GM03348 (cell line): ENCODE measurements at places on chromosomes 1 and 21.

DNA sequence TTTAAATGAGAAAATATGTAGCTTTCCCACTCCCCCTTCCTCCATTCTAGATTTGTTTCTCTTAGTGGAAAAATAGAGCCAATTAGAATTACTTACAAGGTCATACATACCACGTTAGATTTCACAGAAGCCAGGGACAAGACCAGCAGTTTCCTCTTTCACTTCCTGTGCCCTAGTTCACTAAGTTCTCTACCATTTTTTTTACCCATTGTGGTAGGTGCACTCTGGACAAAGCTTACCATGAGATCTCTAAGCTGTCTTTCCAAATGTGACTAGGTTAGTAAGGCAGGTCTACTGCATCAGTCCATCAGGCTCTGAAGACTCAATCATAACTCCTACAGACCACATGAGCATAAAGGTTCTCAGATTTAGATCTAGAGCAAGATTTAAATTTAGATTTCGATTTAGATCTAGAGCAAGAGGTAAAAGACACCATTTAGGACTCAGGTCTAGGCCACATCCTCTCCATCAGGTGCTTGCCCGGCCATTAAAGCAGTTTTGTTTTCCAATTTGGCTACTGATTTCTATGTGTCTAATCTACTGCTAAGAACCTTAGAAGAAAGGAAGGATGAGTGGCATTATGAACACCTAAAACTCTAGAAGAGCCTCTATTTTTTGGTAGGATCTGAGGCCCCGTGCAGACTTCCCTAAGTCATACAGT lies 235.3 kb downstream of the FAF1 start:
- no peak for DNase-seq

DNA sequence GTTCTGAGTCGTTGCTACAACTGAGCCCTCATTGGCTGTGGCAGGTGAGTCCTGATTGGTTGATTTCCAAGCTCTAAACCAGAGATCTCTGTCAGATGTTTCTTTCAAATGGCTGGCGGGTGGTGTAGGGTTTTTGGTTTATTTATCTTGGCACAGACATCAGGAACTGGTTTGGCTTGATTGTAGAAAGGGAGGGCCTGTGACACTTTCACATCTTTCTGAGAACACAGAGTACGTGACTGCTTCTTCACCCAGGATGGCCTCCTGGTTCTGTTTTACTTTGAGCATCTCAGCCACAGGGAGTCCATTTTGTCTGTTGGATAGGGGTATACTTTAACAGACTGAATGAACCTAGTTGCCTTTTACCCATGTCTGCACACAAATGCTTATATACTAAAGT lies 89.4 kb upstream of the GPR52 start:
- no peak for DNase-seq

GRCh38 chr1:38117444-38117887 lies 70.9 kb upstream of the POU3F1 start:
- no peak for DNase-seq

DNA sequence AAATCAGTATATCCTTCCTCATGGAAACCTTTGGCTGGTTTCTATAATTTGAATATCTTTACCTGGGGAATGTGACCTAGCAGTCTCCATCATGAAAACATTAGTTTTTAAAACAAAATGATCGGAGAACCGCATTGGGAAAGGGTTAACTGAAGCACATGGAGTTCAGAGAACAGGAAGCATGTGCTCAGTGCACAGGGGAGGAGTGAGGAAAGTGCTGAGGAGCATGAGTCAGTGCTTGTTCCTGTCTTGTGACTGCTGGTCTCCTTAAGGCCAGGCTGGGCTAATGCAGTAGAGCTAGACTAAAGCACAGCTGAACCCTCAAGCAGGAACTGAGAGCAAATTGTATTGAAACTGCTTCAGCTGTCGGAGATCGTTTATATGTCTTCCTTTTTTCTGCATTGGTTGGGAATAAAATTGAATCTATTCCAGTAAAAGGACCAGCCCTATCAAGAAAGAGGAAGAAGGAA lies 5.8 kb downstream of the IFI16 start:
- DNase-seq = peak; percentile 83

DNA sequence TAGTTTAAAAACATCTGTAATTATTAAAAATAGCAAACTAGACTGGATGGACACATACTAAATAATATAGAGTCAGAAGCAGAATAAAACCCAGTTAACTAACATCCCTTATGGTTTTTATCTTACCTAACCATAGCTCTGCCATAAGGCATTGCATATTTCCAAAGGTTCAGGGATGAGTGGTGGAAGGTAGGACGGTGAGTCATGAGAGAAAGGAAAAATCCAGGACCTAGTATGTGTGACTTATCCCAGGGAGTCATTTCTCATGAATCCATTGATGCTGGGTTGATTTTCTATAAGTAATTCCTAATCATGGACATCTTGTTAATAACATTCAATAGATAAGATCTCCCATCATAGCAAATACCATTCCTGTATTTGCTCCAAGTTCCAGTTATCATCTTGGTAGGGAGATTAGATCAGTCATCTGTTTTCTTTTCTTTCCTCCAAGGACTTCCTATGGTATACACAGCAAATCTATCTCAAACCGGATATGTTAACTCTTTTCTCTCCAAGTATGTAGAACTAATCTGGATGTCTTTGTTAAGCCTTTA lies 490.7 kb upstream of the B3GALT2 start:
- no peak for DNase-seq

DNA sequence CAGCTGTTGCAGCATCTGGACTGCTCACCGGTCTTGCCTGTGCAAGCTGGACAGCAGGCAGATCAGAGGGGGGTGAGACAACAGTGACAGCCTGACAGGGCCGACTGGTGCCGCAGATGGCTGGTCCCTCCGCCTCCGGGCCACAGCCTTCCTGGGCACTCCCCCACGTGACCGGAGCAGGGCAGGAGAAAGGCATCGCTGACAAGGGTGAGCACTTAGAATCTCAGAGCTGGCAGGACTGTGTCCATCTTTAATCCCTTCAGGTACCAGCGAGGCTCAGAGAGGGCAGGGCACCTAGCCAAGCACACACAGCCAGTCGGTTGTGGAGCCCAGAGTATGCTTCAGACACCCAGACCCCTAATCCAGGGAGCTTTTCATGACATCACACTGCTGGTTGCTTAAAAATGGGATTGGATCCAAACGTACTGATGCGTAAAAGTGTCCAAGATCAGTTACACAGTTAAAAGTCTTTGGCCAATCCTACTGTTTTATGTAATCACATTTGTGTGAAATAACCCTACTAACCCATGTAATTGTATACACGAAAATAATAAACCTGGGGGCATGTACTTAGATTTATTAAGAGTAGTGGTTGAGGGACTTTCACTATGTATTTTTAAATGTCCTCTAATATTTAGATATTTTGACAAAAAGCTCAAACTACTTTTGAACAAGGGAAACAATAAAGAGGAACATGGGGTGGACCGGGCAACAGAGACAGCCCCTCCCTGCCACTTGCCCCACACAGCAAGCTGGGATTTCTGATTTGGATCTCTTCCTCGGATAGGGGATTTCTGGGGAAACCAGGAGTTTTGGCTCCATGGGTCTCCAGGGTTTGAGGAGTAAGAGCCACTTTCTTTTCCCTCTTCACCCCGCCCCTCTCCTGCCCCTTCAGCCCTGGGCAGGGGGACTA lies 758 bp upstream of the CNTN2 start:
- DNase-seq = no peak

GRCh38 chr1:183279835-183280234 lies 93.8 kb downstream of the LAMC2 start:
- DNase-seq = peak; percentile 55

DNA sequence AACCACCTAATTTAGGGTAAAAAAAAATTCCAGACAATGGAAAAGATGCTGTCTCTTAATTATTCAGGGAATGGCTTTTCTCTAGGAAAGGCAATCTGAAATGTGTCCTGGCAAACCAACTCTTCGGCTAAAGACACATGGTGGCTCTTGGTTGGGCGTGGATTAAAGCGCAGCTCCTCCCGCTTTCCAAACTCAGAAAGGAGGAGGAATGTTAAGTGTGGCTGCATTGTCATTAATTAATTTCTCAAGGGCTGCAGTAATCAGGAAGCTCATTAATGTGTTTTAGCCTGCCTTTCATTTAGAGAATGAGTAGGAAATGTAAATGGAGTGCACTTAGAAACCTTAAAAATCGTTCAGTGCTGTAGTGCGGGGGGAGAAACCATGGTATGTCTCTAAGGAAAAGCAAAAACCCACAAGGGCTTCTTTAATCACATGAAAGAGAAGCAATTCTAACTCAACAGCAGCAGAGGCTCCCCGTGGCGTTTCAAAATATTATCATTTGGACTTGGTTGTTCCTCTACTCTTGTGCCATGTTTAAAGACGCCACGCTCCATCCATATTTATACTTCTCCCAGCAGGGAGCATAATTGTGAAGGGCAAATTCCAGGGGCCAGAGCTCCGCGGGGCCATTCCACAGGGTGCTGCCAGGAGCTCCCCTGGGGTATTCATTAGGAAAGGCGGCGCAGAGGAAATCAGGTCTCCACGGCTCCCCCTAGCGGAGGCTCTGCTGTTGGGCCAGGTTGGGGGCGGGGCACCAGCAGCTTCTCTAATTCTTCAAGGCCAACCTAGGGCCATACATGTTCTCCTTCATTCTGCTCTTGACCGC lies 91.9 kb upstream of the SSX2IP start:
- peak; percentile 74 for DNase-seq

DNA sequence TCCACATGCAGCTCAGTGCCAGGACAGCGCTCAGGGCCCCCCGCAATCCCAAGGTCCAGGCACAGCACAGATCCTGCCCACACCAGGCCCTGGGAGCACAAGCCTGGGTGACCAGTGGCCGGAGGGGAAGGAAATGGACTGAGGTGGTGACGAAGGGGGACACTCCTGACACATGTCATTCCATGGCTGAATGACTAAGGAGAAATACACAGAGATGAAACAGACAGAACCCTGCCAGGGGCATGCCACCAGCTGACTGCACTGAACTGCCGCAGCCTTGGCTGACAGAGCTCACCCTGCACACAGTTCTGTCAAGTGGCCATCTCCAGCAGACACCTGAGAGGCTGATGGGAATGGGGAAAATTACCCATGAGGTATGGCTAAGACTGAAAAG lies 56.1 kb downstream of the HSF2BP start:
- DNase-seq = no peak

- no peak for DNase-seq
Observed at GRCh38 chr1:119090250-119090649, 50.2 kb downstream of the WARS2 start.

DNA sequence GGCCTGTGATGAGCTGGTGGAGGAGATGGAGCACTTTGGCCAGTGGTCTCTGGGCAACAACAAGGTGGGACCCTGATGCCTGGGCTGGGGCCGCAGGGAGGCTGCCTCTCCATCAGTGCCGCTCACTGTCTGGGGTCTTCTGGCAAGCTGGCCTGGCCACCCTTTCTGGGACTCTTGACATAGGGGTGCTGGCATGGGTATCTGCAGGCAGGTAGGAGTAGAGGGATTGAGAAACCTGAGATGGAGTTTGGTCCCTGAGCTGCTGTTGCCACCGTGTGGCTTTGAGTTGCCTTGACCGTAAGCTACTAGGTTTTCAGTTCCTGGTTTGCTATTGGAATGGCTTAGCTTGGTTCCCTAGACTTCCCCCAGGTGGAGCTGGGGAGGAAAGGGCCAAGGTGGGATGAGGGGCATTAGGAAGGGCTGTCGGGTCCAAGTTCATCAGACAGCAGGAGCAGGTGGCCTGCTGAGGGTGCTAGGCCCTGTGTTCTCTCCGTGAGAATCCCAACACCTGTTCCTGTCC lies 13.2 kb upstream of the MFN2 start:
- no peak for DNase-seq

- no peak for DNase-seq
Observed at GRCh38 chr1:30750731-30751291, 6.8 kb downstream of the LAPTM5 start.

- DNase-seq = no peak
Observed at GRCh38 chr1:155522069-155522468, 40.5 kb downstream of the ASH1L start.

DNA sequence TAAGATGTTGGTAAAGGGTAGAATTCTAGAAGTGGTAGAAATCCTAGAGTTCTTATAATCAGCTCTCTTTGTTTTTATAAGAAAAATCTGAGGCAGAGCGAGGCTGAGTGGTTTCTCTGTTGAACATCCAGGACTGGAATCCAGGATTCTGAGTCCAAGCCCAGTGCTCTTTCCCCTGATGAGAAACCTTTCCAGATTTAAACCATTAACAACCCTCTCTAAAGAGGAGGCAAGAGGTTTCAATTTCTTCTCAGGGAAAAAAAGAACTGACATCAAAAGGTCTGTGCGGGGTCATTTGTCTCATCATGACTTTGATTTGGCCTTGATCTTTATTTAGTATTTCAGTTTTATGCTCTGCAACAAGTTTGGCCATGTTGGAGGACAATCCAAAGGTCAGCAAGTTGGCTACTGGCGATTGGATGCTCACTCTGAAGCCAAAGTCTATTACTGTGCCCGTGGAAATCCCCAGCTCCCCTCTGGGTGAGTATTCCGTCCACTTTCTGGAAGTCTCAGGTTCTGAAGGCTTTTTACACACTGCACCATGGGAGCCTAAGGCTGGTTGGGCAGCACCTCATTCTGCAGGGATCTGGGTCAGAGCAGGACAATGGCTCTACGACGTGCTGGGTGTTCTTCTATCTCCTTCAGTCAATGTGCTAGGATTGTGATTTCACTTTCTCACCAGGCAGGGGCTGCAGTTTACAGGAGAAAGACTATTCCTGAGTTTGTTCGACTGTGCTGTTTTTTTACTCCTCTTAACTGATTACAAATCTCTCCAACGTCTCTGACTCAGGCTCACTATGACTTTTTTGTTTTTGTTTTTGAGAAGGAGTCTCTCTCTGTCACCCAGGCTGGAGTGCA lies 18.9 kb upstream of the CCT8 start:
- peak; percentile 40 for DNase-seq

- no peak for DNase-seq
Observed at GRCh38 chr1:21378705-21379494, 61.0 kb upstream of the NBPF3 start.

DNA sequence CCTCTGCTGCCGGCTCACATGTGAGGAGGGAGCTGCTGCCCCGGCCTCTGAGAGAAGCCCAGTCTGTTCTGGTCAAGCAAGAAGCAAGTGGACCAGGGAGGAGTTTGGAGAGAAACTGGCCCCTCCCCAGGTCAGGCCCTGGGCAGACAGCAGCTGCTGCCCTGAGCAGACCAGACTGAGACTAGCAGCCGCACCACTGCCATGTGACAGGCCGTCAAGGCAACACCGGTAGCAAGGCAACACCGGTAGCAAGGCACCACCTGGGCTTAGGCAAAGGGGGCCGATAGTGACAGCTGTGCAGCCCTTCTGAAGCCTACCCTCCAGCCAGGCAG lies 50.3 kb downstream of the ARHGEF16 start:
- peak; percentile 60 for DNase-seq

DNA sequence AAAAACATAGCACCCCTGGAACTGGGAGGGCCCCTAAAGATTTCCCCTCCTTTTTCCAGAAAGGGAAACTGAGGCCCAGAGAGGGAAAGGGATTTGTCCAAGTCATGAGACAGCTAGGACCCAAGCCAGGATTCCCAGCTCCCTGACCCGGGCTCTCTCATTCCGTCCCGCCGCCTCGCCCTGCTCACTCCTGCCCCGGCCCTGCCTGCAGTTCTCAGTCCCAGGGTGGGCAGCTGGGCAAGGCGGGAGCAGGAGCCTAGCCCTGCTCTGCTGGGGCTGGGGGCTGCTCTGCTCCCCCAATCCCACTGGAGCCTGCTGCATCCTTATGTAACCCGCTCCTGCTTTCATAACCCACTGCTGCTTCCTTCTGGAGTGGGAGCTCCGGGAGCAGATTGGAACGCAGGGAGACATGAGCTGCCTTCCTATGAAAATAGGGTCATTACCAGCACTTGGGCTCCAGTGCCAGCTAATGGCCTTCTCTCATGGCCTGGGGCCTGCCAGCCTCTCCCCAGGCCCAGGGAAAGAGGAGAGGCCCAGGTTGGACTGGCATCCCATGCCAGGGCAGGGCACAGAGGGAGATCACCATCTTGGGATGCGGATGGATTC lies 84.5 kb downstream of the CAMK2N1 start:
- no peak for DNase-seq

- DNase-seq = no peak
Observed at GRCh38 chr21:41250519-41250918, 66.1 kb upstream of the FAM3B start.
